ENCODE measurements at places on chromosomes 5 and 9.

DNA sequence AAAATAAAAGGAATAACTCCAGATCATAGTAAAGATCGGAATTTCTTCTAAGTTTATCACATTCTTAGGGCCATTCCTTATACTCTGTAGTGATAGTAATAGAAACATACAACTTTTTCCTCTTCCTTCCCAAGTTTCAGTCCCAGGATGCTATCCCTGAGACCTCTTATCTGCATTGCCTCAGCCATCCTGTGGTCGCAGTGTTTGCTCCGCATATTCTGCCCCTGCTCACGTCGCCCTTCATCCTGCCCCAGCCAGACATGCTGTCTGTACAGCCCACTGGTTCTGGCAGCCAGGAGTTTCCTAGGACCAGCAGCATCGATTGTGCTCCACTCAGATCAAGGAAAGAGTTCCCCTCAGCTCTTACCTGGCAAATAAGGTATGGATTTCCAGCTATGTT lies 132.7 kb upstream of the ERCC6L2 start:
- DNase-seq: no peak

GRCh38 chr9:125436613-125437443 lies 175.2 kb downstream of the GAPVD1 start:
- DNase-seq: no peak

- DNase-seq: no peak
These were observed 133.7 kb downstream of the NMUR2 start for GRCh38 chr5:152271420-152271819.

- no peak for DNase-seq
These were observed 274.2 kb upstream of the DAB2 start for GRCh38 chr5:39698838-39699560.
